ENCODE measurements at places on chromosomes 3 and 15. TPM values are rescaled to one million over a fixed set of nuclear protein-coding genes. Genes with fewer than 3 reads are reported as not detected.

Gene ERICH6
- polyA plus RNA-seq, result not detected

Gene BCL2A1
- polyA plus RNA-seq, result not detected

Gene PPCDC
- 46.7 TPM for polyA plus RNA-seq

Gene ABI3BP
- polyA plus RNA-seq, result 0.08 TPM

Gene ADGRG7
- polyA plus RNA-seq, result not detected

Gene CCDC9B
- polyA plus RNA-seq, result 0.45 TPM

Gene DISP2
- 0.45 TPM for polyA plus RNA-seq

- DNase-seq, result no peak
These were observed 1.5 kb downstream of the ABHD5 start for GRCh38 chr3:43692085-43692855.

DNA sequence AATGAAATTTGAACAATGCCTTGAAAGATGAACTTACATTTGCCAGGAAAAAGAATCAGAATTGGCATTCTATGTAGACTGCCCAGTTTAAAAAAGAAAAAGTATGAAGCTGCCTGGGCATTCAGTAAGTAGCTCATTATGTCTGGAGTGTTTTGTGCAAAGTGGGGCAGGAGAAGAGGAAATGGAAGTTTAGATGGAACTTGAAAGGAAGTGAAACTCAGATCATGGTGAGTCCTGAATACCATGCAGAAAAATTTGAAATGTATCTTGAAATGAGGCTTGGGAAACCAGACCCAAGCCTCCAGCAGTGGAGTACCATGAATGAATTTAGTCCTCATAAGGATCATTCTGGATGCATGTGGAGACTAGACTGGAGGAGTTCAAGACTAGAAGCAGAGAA is 4.8 kb upstream of the MORC1 start:
- no peak for DNase-seq

- no peak for DNase-seq
These were observed 172.4 kb upstream of the TOPAZ1 start for GRCh38 chr3:44069276-44069675.

- no peak for DNase-seq
These were observed 50.1 kb downstream of the SETD2 start for GRCh38 chr3:47113669-47114365.

- no peak for DNase-seq
These were observed 33.8 kb downstream of the EFL1 start for GRCh38 chr15:82228750-82229149.

GRCh38 chr3:104578558-104578957 is 788.2 kb upstream of the ALCAM start:
- no peak for DNase-seq

- no peak for DNase-seq
These were observed 86.1 kb downstream of the SAMMSON start for GRCh38 chr3:70085613-70086012.

- DNase-seq, result no peak
These were observed at the start of gene ZBED2 for GRCh38 chr3:111595232-111595631. Gene ZBED2, minus strand, starts transcription at chr3:111595346. Its CDS starts 1,145 bp downstream, at chr3:111594201.

DNA sequence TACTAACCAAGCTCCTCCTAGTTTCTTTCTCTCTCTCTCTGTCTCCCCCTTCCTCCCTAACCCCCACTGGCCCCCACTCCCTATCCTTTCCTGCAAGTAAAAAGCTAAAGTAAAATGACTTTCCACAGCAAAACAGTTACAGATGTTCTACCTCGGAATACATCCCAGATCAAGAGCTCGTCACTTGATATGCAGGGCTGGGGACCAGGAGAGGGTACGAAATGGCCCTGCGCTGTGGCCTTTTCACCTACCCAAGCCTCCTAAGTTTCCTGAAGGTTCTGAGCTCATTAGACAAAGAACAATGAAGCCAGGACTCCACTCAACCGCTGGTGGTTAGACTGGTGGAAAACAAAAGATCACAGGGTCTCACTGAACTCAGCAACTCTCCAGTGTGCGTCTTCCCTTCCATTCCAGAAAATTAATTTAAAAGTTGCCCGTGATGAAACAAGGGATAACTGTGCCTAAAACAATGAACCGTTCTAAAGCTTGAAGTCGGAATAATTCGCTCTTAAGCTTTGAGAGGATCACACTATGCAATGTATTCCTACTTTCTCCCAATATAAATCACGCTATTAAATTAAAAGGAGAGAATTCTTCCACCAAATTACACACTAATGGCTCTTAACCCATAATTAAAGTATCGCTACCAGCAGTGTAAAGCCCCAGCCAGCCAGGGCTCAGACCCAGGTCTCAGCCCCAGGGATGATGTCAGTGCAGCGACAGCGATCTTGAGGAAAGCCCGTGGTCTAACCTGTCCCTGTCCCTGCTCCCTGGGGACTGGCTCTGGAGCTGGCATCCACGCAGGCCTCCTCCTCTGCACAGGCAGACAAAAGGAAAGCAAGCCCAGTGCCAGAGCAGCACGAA is 5.0 kb downstream of the VGLL4 start:
- no peak for DNase-seq

DNA sequence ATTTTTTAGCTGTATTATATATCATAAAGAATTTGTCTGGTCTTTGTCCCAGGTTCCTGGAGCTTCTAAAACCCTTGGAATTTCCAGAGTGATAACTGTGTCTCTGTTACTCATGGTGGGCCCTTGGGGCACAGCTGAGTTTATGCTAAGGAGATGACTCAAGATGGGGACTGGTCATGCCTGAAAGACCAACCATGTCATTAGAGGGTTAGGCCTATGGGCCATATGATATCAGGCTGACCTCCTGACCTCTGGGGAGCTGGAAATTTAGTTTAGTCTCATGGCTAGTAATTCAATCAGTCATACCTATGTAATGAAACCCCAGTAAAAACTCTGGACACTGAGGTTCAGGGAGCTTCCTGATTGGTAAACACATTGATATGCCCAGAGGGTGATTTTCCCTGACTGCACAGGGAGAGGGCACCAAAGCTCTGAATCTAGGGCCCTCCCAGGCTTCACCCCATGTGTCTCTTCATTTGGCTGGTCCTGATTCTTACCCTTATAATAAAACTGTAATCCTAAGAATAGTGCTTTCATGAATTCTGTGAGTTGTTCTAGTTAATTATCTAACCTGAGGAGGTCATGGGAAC is 69.6 kb downstream of the EEFSEC start:
- DNase-seq, result no peak

DNA sequence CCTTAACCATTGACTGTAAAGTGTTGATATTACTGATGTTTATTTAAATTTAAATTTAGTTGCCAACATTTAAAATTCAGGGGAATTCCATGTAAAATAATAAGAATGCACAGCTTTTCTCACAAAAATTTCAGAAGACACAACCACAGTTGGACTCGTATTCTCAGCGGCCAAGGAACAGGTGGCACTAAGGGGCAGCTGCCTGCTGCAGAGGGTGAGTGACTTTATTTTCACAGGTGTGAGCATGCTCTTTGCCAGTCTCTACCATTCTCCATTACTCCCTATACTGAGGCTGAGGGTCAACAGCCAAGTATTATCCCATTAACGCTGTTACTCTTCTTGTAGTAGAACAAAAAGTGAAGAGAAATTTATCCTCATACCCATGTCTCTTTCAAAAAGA is 92.1 kb upstream of the GADL1 start:
- no peak for DNase-seq

- no peak for DNase-seq
These were observed 138.8 kb downstream of the RBPMS2 start for GRCh38 chr15:64636556-64636955.

GRCh38 chr3:136464502-136464901 is 214.4 kb downstream of the PCCB start:
- no peak for DNase-seq

DNA sequence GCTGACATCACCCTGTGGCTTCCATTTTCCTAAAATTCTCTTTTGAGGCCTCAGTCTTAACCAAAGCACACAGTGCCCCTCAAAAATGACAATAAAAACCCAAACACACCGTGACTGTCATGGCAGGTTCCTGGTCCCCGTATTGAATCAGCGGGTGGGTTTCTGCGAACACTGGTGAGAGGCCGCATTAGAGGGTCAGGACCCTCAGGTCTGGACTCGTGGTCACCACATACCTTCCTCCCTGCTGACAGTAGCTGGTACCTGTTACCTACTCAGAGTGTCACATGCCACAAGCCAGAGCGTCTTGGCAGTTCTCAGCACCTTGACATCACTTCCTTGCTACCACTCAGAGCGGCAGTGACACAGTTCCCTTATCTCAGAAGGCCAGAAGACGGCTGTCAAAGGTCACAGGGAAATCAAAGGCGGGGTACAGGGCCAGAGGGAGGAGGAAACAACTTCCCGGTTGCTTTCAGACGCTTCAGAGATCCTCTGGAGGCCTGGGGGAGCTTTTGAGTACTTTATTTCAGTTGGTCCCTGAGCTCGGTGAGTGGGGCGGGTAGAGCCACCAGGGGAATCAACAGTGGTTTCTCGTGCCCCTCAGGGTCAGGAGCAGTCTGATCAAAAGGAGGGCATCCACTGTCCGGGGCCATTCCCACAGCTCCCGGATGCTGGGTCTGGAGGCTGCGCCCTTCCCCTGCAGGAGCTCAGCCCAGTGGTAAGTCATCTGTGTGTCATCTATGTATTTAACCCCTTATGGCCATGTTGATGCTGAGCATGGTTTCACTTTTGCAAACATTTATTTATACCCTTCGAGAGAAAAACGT is at the start of the genes CCR5AS and CCRL2:
CCR5AS (minus strand) TSS at position 279 of the 824 bp plus-strand sequence.
CCRL2 (plus strand) TSS at position 472 of the 824 bp plus-strand sequence. CDS start 821 bp downstream, outside the sequence.
- DNase-seq, result no peak

- DNase-seq, result no peak
These were observed 364.5 kb upstream of the ICE2 start for GRCh38 chr15:60843482-60843881.
